Natural killer cell treated with Interleukin-12 subunit alpha and Interleukin-12 subunit beta and Interleukin-15 and Interleukin-18, amount 100 ng/mL, for 72 hours (primary cell): ENCODE measurements at places on chromosomes 4 and X.

DNA sequence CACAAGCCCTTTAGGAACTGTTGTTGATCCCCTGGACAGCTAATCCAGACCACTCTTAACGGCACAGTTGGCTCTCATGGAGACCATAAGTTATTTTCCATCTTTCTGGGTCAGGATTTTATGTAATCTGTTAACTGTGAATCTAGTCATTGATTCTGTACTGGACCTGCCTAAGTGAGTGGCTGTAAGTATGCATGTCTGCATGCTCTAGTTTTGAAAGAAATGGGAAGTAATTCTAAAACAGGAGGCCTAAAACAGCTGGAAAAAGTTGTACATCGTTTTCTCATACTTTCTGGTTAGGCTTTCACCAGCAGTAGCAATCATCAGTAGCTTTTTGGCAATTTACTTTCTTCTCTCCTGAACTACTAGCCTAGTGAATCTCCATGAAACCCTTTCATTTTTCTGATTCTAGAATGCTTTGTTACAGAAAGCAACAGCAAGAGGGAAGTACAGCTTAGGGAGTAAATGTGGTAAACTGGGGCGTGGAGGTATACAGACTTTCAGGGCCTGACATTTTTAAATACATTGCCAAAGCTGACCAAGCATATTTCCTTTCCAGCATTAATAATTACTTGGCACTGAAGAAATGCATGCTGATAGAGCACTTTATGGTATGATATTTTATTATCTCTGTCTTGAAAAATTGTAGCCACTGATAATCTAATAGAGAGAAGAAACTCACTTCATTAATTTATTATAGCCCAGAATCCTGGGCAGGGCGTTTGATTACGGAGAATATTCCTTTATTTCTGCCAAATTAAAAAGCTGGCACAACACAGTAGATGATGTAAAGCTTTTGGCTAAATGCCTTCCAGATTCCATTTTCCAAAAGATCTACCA lies 202.7 kb downstream of the BANK1 start:
- H3K4me3 ChIP-seq: no peak overlapping the region
- H3K36me3 ChIP-seq: no peaks in the 10 kb centered on the region
- DNase-seq: no peak
- no peaks in the 10 kb centered on the region for H3K4me1 ChIP-seq
- H3K27me3 ChIP-seq: no peaks in the 10 kb centered on the region

DNA sequence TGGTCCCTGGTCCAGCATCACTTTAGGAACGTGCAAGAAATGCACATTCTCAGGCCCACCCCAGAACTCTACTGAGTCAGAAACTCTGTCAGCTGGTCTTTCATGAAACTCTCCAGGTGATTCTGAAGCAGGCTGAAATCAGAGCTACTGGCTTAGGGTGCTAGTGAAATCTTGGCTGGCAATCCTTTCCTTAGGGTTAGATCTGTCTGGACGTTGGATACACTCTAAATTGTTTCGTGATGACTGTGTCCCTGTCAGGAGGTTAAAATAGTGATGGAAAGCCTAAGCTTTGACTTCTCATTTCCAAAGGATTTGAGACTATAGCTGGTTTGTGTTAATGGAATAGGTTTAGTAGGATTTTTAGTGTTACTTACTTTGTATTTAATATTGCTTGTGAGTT lies 99.1 kb downstream of the ARHGAP10 start:
- no peak overlapping the region for H3K4me3 ChIP-seq
- DNase-seq: no peak
- H3K4me1 ChIP-seq: peaks cover 38% of the 10 kb centered on the region
- H3K27me3 ChIP-seq: no peaks in the 10 kb centered on the region
- no peak overlapping the region for H3K27ac ChIP-seq

DNA sequence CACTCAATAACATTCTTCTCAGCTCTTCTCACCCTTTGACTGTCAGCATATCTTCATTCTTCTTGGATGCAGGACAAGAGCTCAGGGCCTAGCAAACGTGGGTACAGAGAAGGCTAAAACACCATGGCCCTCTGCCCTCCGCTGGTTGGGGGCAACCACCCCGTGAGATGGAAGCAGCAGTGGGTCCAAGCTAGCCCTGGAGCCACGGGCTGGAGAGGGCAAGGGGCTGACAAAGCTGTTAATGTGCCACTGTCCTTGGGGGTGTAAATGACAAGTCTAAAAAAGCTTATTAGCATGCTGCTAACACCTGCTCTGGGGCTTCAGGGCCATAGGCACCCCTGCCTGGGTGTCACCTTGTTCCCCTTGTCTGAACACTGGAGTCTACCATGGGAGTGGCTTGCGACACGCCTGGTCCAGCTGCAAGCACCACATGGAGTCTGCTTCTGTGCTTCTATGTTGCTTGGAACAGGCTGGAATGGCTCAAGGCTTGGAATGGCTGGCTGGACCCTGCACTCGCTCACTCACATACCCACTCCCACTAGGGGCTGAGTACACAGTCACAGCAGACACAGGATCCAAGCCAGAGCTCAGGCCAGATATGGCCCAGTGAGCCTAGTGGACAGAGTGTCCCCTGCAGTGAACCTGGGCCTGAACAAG lies 246.0 kb downstream of the PCDH10 start:
- no peaks in the 10 kb centered on the region for H3K27me3 ChIP-seq
- DNase-seq: no peak
- H3K4me3 ChIP-seq: no peak overlapping the region
- no peaks in the 10 kb centered on the region for H3K4me1 ChIP-seq
- H3K36me3 ChIP-seq: no peaks in the 10 kb centered on the region
- H3K27ac ChIP-seq: no peak overlapping the region

- H3K27me3 ChIP-seq: peaks cover 18% of the 10 kb centered on the region
- H3K4me3 ChIP-seq: no peak overlapping the region
- no peaks in the 10 kb centered on the region for H3K36me3 ChIP-seq
- no peak overlapping the region for H3K27ac ChIP-seq
- H3K4me1 ChIP-seq: peaks cover 4% of the 10 kb centered on the region
- DNase-seq: no peak
These were observed 87.8 kb upstream of the RPS6KA3 start for GRCh38 chrX:20354505-20354904.

DNA sequence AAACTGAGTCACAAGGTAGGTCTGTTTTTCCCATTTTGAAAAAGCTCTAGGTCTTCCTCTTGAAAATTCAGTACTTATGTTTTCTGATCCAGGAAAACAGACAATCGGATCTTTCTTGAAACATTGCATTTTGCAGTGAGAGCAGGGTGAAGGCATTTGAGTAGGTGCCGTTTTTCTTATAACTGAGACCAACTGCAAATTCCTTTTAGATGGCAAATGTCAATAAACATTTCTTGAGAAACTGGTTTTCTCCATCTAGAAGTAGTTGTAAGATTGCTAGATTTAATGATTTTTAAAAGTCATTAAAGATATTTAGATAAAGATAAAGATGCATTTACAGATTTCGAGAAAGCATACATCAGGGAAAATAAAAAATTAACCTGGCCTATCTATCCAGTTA lies 92.4 kb downstream of the PHOX2B start:
- no peak for DNase-seq
- no peak overlapping the region for H3K27ac ChIP-seq
- H3K4me1 ChIP-seq: no peaks in the 10 kb centered on the region
- H3K36me3 ChIP-seq: no peaks in the 10 kb centered on the region
- no peak overlapping the region for H3K4me3 ChIP-seq
- H3K27me3 ChIP-seq: peaks cover 8% of the 10 kb centered on the region

- no peaks in the 10 kb centered on the region for H3K36me3 ChIP-seq
- H3K27me3 ChIP-seq: no peaks in the 10 kb centered on the region
These were observed 326.3 kb upstream of the ZCCHC13 start for GRCh38 chrX:73977542-73978169.

GRCh38 chr4:89404530-89404929 lies 96.9 kb upstream of the GPRIN3 start:
- no peak for DNase-seq
- H3K27me3 ChIP-seq: no peaks in the 10 kb centered on the region
- no peak overlapping the region for H3K4me3 ChIP-seq
- H3K36me3 ChIP-seq: no peaks in the 10 kb centered on the region

GRCh38 chr4:163395758-163396157 lies 52.1 kb downstream of the NPY5R start:
- no peaks in the 10 kb centered on the region for H3K36me3 ChIP-seq
- H3K4me1 ChIP-seq: no peaks in the 10 kb centered on the region
- H3K4me3 ChIP-seq: no peak overlapping the region
- H3K27ac ChIP-seq: no peak overlapping the region
- peaks cover 9% of the 10 kb centered on the region for H3K27me3 ChIP-seq

GRCh38 chr4:37762294-37762990 lies 64.0 kb upstream of the PGM2 start:
- H3K27me3 ChIP-seq: no peaks in the 10 kb centered on the region
- no peak for DNase-seq
- H3K4me3 ChIP-seq: no peak overlapping the region
- H3K36me3 ChIP-seq: no peaks in the 10 kb centered on the region
- no peaks in the 10 kb centered on the region for H3K4me1 ChIP-seq

GRCh38 chr4:105878668-105879067 lies 16.6 kb upstream of the NPNT start:
- no peaks in the 10 kb centered on the region for H3K4me1 ChIP-seq
- no peaks in the 10 kb centered on the region for H3K36me3 ChIP-seq
- H3K27ac ChIP-seq: no peak overlapping the region
- no peak for DNase-seq

DNA sequence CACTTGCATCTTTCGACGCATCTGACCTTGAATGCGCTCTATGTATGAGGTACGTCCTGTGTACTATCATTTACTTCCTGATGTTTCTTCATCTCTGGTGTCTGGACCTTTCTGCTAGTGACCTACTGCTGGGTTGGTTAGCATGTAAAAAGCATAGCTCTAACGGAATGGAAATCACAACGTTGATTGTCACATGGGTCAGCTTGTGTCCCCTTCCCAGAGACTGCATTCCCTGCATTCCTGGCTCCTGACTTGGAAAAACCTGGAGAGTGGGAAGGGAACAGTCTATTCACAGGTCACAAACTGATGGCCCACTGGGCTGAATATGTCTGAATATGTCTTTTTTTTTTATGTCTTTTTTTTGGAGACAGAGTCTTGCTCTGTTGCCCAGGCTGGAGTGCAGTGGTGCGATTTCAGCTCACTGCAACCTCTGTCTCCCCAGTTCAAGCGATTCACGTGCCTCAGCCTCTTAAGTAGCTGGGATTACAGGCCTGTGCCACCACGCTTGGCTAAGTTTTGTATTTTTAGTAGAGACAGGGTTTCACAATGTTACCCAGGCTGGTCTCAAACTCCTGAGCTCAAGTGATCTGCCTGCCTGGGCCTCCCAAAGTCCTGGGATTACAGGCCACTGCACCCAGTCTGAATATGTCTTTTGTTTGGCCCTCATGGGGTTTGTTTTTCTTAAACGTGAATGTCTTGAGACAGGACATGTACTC lies 16.3 kb downstream of the LONRF3 start:
- H3K27me3 ChIP-seq: no peaks in the 10 kb centered on the region
- DNase-seq: no peak
- no peak overlapping the region for H3K27ac ChIP-seq
- H3K4me3 ChIP-seq: no peak overlapping the region
- no peaks in the 10 kb centered on the region for H3K4me1 ChIP-seq
- H3K36me3 ChIP-seq: peaks cover 11% of the 10 kb centered on the region

DNA sequence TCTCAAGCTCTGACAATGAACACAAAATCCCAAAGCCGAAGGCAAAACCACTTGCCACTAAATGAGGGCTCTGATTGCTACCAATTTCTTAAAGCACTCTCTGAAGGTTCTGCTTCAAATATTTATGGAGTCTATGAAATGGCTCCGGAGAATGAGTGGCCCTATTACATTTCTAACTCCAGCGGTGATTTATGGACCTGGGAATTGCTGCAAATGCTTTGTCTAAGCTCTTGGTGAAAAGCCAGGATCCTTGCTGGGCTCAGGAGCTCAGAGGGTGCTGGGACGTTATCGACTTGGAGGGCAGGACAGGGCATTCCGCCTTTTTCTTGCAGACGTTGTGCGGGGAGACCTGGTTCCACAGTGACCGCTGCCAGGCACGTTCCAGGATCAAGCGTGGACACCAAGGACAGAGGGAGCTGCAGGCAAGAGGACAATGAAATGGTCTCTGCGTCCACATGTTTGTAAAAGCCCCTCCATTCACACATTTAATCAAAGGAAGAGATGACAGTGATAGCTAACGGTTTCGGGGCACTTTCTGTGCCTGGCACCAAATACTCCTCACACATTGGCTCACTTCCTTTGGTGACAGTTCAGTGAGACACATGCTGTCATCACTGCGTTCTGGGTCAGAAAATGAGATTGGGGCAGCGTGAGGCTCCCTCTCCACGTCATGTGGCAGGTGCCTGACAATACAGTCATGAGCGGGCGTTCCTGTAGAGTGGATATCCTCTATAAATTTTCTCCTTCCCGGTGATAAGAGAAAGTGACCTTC lies 58.8 kb downstream of the C4orf50 start:
- no peak for DNase-seq
- no peaks in the 10 kb centered on the region for H3K27me3 ChIP-seq
- no peaks in the 10 kb centered on the region for H3K36me3 ChIP-seq
- no peak overlapping the region for H3K27ac ChIP-seq
- no peak overlapping the region for H3K4me3 ChIP-seq

- H3K4me1 ChIP-seq: no peaks in the 10 kb centered on the region
- no peak overlapping the region for H3K27ac ChIP-seq
- no peaks in the 10 kb centered on the region for H3K27me3 ChIP-seq
- H3K4me3 ChIP-seq: no peak overlapping the region
These were observed 61.3 kb downstream of the NPNT start for GRCh38 chr4:105956569-105956968.

- H3K36me3 ChIP-seq: no peaks in the 10 kb centered on the region
- peaks cover 8% of the 10 kb centered on the region for H3K4me1 ChIP-seq
- DNase-seq: no peak
- no peak overlapping the region for H3K27ac ChIP-seq
- H3K27me3 ChIP-seq: peaks cover 7% of the 10 kb centered on the region
- no peak overlapping the region for H3K4me3 ChIP-seq
These were observed 49.0 kb downstream of the AGA start for GRCh38 chr4:177393236-177393635.

DNA sequence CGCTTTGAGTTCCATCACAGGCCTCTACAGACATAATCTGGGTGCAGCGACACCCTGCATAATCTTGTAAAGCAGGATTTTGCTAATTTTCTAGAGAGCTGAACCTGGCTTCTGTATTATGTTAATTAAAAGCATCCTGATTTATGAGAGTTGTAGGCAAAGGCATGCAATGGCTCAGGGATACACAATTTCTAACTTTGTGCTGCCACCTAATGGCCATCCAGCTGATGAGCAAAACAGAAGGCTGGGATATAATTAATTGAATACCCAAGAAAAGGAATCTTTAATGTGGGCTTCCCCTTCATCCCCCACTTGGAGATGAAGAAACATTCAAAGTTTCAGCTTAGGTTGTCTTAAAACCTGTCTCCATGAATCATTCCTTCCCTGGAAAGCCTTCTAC lies 78.1 kb downstream of the BMP15 start:
- H3K27me3 ChIP-seq: peaks cover 13% of the 10 kb centered on the region
- DNase-seq: no peak
- H3K4me3 ChIP-seq: no peak overlapping the region
- no peaks in the 10 kb centered on the region for H3K4me1 ChIP-seq
- no peak overlapping the region for H3K27ac ChIP-seq
- no peaks in the 10 kb centered on the region for H3K36me3 ChIP-seq
